ENCODE measurements at places on chromosomes 6 and 20.

DNA sequence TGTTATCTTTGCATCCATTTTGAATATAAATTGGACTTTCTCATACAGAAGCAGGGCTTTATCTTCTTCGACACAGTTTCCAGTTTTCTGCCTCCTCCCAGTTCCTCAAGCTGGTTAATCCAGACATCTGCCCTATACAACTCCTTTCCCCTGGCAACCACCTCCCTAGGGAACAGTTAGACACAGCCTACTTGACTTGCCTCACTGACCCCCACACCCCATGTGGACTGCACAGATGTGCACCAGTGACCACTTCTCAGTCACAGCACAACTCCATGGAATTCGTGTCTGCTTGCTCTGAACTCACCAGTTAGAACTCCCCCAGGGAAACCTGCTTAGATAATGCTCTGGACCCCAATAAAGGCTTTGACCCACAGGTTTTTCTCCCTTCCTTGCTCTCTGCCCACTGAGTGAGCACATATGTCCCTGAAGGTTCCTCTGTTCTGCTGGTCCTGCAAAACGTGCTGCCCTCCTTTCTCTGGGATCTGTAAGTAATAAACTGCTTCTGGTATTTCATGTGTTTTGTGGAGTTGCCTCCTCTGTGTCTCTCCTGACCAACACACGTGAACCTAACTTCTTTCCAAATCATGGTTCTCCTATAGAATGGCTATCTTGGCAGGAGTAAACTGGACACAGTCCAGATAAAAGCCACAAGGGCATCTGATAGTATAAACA, 351.2 kb downstream of the CD83 start:
- no peak for DNase-seq

- DNase-seq = no peak
These were observed 84.3 kb downstream of the ATXN1 start for GRCh38 chr6:16676978-16677377.

DNA sequence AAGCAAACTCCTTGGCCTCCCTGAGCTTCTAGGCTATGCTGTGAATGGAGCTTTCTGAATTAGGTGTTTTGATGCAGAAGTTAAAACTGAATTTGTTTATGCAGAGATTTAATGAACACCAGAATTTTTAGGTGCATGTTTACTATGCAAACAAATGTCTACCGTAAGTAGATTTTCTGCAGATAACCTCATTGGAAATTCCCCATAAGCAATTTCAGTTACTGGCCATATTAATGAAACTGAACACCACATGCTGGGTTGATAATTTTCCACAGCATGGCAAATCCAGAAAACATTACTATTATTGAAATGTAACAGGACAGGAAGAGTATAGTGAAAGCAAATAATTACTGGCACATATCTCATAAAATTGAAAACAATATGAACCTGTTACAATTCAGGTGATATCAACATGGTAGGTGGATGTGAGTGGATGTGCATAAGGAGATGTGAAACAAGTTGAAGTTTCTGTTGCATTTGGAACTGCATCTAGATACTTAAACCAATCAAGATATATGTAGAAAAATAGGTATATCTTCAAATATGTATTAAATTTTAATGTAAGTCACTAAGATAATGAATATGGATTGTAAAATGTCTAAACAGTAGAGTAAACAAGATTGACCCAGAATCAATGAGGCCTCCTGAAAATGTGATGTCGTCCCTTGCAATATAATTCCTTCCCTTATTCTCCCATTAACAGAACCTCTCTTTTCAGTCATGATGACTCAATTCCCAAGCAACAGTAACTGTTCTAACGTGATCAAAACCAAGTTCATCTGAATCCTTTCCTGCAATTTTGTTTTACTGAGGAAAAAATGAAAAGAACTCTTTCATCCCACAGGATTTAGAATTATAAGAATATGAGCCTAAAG, 11.0 kb downstream of the PTCHD4 start:
- DNase-seq = no peak

- no peak for DNase-seq
These were observed 59.9 kb downstream of the GMDS start for GRCh38 chr6:2185466-2185865.

DNA sequence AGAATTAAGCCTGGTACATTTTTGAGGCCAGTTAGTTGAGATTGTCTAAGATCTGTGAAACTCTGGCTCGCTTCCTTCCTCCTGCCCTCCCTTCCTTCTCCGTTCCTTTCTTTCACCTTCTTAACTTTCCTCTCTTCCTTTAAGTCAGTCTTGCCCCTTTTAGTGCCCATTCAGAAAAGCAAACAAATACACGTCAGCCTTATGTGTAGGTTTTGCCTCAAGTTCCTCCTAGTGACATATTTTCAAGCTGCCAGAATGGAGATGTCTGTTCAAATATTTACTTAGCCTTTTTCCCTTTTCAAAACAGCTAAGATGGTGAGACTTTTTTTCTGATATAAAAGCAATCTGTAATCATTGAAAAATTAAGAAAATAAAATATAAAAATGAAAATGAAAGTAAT, 178.4 kb downstream of the FARS2 start:
- DNase-seq = no peak

DNA sequence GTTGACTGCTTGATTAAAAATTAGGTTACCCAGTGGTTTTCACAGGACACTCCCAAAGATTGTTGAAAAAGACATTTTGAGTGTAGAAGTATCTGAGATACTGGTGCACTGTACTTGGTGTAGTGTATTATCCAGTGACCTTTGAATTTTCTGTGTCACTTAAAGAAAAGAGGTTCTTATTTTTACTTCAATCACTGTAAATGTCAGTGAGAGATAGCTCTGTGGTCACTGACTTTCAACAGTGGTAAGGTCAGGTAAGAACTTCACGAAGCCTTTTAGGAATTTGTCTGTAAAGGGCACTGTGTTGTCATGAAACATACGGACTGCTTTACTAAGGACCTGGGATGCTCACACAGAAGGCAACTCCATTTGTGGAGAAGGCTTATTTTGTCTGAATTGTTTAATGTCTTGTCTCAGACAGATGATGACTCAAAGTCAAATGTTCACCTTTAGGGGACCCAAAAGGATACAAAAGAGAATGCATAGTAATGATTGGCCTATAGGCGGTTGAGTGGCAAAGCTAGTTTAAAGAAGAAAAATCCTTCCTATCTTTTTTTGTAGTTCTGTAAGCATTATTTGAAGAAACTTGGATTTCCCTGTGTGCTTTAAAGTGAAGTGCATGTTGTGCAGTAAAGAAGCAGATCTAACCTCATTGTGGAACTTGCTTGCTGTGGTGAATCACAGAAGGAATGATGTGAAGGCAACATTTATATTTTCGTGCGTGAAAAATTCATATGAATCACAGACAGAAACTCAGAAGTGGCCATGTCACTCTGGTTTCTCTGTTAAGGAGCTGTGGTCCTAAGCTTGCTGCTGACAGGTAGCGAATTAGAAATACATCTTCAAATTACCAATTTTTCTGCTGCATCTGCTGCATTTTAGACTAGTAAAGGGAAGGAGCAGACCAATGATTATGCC, 47.3 kb downstream of the ZFAND3 start:
- no peak for DNase-seq

DNA sequence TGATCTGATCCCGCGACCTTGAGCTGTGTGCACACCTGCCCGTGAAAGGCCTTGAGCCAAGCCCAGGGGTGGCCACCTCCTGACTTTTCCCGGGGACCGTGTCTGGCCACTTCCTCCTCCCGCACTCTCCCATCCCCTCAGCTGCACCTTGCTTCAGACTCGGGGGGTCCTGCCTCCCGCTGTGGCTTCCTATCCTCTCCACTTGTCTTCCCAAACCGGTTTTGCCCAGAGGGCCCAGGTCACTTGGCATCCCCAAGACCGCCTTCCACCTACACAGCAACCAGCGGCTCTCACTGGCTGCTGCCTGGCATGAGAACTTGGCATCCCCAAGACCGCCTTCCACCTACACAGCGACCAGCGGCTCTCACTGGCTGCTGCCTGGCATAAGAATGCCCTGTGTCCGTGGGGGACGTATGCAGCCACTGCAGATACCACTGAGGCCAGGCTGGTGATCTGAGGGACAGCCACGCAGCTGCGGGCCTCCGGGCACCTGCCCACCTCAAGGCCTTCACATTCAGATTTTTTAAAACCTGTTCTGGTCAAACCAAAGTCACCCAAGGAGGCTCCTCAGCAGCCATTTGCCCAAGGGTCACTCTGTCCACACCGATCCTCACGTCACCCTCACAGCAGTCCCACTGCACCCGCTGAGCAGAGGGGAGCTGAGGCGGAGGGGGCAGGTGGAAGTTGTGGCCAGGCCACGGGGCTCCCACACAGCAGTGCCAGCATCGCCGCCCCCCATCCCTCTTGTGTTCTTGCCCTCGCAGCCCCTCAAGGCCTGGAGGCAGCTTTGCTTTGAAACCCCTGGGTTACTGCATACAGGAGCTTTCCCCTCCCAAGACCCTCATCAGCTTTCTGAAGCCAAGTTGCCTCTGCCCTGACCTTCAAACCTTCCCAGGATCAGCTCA, 245.5 kb downstream of the TAF4 start:
- no peak for DNase-seq

GRCh38 chr6:75208298-75209183, 2.7 kb upstream of the COL12A1 start:
- DNase-seq = peak; percentile 21

DNA sequence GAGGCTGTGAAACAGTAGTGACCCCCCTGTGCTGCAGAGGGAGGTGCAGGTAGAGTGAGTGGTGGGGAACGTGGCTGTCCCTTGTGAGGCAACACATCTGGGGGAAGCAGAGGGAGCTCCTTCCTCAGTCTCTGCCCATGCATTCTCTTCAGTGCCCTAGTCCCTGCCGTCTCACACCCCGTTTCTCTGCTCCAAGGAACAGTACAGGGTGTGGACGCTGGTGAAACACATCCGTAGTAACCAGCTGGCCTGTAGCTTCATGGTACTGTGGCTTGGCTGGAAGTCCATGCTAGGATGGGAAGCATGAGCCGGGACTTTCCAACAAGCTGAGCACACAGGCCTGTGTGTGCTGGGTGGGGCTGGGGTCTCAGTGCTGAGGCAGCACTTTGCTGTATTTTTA, 25.4 kb upstream of the CST3 start:
- DNase-seq = no peak

- DNase-seq = no peak
These were observed 50.7 kb downstream of the LRRC1 start for GRCh38 chr6:53845280-53846195.

GRCh38 chr6:142420802-142421201, 119.0 kb downstream of the ADGRG6 start:
- no peak for DNase-seq

DNA sequence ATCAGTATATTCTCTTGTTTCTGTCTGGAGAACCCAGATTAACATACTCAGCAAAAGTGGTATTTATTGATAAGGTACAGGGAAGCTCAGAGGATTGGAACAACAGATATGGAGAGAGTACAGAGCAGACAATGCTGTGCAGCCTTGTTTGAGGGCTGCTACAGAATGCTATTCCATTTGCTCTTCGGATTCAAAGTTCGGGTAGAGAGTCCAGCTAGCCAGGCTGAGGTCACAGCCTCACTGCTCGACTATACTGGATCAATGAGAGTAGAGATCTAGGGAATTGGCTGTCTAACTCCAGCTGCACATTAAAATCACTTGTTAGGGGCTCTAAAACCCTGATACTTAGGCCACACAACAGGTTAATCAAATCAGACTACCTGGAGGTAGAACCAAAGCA, 200.1 kb upstream of the BTBD3 start:
- DNase-seq = no peak

GRCh38 chr20:40265825-40266533, 423.1 kb downstream of the MAFB start:
- DNase-seq = no peak

DNA sequence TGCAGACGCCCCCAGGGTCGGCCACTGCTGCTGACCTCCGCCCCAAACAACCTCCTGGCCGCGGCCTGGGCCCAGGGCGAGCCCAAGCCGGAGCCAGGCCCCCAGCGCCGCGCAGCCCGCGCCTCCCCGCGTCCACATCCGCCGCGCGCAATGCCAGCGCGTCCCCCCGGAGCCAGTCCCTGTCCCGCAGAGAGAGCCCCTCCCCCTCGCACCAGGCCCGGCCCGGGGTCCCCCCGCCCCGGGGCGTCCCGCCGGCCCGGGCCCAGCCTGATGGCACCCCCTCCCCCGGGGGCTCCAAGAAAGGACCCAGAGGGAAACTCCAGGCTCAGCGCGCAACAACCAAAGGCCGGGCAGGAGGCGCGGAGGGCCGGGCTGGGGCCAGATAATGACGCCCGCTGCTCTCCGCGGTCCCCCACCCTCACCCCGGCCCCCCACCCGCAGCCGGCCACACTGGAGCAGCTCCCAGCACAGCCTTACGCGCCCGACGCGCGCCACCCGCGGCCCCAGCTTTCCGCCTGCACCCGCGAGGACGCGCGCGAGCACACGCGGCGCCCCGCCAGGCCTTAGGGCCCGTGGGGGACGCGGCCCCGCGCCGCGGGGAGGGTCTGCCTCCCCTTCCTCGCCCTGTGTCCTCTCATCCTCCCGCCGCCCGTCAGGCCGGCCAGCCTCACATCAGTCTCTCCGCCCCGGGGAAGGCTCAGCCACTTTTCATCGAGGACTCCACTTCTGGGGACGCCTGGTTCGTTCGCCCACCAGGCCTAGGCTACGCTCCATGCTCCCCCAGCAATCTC, 12.9 kb upstream of the SLC22A7 start:
- DNase-seq = no peak

DNA sequence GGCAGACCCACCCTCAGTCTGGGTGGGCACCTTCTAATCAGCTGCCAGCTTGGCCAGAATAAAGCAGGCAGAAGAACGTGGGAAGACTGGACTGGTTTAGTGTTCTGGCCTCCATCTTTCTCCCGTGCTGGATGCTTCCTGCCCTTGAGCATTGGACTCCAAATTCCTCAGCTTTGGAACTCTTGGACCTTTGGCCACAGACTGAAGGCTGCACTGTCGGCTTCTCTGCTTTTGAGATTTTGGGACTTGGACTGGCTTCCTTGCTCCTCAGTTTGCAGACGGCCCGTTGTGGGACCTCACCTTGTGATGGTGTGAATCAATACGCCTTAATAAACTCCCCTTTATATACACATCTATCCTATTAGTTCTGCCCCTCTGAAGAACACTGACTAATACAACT, 20.6 kb upstream of the FNDC1 start:
- DNase-seq = no peak

- no peak for DNase-seq
These were observed 93.3 kb downstream of the UTRN start for GRCh38 chr6:144378437-144378836.

DNA sequence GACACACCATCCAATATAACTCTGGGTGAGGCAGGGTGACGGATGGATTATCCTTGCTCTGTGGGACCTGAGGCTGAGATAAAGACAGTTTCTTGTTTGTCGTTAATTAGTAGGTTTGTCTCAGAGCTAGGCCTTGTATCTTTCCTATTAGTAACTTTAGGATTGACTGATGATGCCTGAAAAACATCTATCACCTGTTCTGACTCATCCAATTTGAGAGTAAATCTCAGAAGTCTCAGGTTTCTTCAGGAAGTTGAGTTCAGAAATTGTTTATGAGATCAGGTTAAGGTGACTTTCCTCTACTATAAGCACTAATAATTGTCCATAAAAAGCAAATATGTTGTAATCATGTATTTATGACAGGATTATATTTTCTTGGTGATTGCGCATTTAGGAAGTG, 129.5 kb upstream of the SUPT3H start:
- no peak for DNase-seq

- no peak for DNase-seq
These were observed 17.1 kb downstream of the TGM3 start for GRCh38 chr20:2312876-2313275.
